Stimulated activated CD8-positive, alpha-beta memory T cell treated with anti-CD3 and anti-CD28 coated beads, Interleukin-4, amount 100 ng/mL, for 24 hours (primary cell): ENCODE measurements at places on chromosomes 16 and 17.

- DNase-seq: no peak
Measured at GRCh38 chr17:49521471-49522356, 26.6 kb downstream of the NGFR start.

- no peak for DNase-seq
Measured at GRCh38 chr17:68780596-68780995, 174.6 kb downstream of the ABCA8 start.

DNA sequence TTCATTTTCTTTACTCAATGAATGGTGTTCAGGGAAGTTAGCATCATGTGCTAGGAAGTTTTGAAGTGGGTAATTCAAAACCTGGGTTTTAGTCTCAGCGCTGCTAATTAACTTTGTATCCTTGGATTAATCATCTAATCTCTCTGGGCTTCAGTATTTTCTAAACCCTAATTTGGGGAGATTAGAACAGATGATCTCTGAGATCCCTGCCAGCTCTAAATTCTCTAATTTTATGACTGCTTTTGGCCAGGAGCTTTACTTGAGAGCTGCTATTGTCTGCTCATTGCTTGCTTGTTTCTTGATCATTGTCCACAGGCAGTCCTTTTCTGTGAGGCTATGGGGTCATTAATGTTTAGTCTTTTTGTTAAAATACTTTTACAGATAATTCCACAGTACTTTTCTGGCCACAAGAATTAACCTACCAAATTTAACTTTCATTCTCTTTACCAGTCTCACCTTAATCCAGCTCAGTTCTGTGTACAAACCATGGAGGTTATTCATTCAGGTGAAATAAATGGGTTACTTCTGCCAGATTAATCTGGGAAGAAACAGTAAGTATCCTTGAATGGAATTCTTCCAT is 28.4 kb upstream of the VWA3A start:
- DNase-seq: no peak

- DNase-seq: no peak
Measured at GRCh38 chr17:4862720-4863119, 29.6 kb downstream of the MINK1 start.

DNA sequence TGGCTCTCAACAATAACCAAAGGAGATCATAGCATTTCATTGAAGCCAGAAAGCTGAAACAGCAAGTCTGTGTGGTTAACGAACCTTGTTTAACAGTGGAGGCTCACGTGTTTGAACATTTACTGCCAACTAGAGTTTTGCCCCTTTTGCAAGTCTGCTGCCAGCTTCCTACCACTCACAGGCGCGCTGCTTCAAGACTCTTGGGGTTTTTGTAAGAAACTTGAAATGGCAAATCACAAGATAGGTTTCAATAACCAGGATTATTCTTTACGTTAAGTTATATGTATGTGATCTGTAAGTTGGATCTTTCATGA is 1.2 kb downstream of the SNTB2 start:
- no peak for DNase-seq

GRCh38 chr17:40404003-40404402 is 13.7 kb downstream of the TOP2A start:
- DNase-seq: no peak

DNA sequence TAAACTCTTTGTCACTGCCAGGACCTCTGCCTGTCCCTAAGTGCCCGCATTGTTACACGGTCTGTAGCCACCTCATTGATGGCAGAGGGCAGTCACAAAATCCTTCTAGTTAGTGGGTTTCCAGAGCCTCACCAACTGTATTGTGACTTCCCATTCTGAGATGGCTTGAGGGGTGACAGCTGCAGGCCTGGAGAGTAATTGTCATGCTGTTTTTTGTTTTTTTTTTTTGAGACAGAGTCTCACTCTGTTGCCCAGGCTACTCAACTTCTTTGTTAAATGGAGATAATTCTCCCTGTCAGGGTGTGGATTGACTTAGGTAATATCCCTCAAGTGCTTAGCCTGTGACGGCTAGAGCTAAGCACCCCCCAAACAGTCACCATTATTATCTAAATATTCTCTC is 77.9 kb downstream of the SDR42E1 start:
- no peak for DNase-seq

DNA sequence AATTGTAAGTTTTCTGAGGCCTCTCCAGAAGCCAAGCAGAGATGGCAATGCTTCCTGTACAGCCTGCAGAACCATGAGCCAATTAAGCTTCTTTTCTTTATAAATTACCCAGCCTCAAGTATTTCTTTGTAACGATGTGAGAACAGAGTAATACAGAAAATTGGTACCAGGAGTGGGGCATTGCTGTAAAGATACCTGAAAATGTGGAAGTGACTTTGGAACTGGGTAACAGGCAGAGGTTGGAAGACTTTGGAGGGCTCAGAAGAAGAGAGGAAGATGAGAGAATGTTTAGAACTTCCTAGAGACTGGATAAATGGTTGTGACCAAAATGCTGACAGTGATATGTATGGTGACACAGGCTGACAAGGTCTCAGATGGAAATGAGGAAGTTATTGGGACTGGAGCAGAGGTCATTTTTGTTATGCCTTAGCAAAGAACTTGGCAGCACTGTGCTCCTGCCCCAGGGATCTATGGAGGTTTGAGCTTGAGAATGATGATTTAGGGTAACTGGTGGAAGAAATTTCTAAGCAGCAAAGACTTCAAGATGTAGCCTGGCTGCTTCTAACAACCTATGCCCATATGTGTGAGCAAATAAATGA is 23.1 kb downstream of the PRDM7 start:
- no peak for DNase-seq

GRCh38 chr16:67538666-67539101 is 10.1 kb downstream of the RIPOR1 start:
- no peak for DNase-seq

DNA sequence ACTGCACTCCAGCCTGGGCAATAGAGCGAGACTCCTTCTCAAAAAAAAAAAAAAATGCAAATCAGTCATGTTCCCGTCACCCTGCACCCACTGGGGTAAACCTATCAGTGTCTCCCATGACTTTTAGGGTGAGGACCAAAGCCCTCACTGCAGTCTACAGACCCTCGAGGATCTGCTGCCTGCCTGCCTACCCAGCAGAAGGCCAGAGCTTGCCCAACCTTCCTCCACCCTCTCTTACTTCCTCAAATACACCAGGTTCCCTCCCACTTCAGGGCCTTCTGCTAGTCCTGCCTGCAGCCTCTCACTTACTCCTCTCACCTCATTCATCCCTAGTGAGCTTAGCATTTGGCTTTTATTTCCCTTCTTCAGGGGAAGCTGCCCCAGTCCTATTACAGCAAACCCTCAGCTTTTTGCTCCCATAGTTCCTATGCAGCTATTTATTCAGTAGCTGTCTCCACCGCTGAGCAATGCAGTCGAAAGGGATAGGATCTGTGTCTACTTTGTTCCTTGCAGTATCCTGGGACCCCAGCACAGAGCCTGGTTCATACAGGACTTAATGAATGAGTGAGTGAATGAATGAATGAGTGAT is 17.8 kb upstream of the TOB1 start:
- DNase-seq: no peak

GRCh38 chr16:22751685-22752084 is 62.3 kb upstream of the HS3ST2 start:
- DNase-seq: no peak

GRCh38 chr16:67419502-67419901 is 3.2 kb upstream of the ZDHHC1 start:
- DNase-seq: no peak

GRCh38 chr17:80268427-80268826 is 7.8 kb downstream of the RNF213 start:
- DNase-seq: no peak

GRCh38 chr16:50276801-50277555 is 10.6 kb downstream of the ADCY7 start:
- no peak for DNase-seq

- DNase-seq: no peak
Measured at GRCh38 chr17:74374858-74375257, 7.6 kb downstream of the GPR142 start.

GRCh38 chr16:80932708-80933095 is 74.0 kb downstream of the CMC2 start:
- no peak for DNase-seq

DNA sequence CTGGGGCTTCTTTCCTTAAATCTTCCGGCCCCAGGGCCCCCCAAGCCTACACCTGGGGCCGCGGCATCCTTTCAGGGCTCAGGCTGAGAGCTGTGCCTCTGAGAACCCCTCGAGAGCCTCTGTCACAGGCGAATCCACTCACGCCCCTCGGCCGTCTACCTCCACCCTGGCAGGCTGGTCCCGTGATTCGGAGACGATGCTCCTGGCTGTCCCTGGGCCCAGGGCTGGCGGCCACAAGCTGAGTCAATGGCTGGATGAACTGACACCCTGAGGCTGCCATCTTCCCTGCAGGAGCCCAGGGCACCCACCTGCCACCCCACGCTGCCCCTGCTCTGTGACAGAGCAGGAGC is 4.4 kb downstream of the TEPSIN start:
- no peak for DNase-seq

DNA sequence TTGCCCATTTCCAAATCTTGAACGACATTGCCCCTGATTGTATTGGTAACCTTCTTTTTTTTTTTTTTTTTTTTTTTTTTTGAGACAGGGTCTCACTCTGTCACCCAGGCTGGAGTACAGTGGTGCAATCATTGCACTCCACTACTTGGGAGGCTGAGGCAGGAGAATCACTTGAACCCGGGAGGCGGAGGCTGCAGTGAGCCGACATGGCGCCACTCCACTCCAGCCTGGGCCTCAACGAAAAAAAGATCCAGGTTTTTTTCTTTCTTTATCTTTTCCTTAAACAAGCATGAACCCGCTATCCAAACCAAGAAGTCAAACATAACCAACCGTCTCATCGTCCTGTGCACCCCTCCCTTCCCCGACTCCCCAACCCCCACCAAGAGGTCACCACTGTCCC is 47.6 kb upstream of the RPH3AL start:
- DNase-seq: no peak

DNA sequence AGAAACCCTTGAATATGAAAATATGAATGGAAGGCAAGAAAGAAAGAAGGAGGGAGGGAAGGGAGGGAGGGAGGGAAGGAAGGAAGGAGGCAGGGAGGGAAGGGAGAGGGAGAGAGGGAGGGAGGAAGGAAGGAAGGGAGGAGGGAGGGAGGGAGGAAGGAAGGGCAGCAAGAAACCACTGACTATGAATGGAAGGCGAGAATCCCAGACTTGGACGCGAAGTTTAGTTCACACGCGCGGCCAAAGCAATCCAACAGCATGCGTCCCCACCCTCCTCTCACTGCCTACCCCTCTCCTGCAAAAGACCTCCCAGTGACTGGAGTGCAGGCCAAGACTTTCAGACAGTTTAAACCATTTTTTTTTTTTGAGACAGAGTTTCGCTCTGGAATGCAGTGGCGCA is 7.9 kb upstream of the SMARCD2 start:
- DNase-seq: no peak

DNA sequence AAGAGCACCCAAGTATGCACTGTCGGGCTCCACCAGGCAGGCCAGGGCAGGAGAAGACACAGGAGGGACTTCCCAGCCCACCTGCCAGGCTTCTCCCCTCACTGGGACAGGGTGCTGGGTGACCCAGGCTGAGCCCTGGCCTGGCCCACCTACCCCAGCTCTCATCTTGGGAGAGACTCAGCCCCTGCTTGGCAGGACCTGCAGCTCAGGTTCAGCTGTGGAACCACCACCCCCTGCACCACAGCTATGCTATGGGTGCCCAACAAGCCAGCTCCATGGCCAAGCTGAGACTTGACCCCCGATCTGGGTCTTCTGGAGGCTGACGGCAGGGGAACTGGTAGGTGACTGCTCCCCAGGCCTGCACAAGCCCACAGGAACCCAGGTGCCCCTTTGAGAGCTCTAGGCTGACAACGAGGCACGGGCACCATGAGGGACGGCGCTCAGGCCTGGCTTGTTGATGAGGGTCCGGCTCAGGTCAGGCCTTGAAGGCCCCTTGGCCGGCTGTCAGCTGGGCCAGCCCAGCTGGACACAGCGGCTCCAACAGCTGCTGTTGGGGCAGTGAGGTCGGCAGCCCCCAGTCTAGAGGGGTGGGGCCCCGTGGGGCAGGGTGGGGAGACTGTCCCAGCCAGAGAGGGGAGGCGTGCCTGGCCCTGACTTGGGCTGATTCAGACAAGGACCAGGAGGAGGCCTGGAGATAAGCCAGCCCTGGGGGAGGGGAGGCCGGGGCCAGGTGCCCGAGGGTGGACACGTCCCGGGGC is 4.6 kb downstream of the RPUSD1 start:
- DNase-seq: no peak

DNA sequence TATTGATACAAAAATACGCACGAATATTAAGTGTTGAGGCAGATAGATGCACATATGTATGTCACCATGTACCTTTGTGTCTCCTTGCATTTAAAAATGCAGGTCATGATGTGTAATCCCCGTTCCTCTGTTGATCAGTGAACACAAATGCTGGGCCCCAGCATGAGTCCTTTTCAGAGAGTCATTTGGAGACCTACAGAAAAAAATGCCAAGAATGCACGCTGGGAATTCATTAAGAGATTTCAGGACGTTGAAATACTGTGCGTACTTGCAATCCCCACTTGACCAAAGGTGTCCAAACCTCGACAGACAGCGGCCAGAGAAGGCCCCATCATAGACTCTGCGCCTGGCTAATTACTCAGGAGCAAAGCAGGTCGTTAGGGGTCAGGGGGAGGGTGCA is 496.0 kb downstream of the MAF start:
- no peak for DNase-seq

- DNase-seq: no peak
Measured at GRCh38 chr17:49390548-49391324, 23.9 kb downstream of the PHB1 start.

- DNase-seq: no peak
Measured at GRCh38 chr16:69941251-69942098, 9.7 kb upstream of the CLEC18A start.

DNA sequence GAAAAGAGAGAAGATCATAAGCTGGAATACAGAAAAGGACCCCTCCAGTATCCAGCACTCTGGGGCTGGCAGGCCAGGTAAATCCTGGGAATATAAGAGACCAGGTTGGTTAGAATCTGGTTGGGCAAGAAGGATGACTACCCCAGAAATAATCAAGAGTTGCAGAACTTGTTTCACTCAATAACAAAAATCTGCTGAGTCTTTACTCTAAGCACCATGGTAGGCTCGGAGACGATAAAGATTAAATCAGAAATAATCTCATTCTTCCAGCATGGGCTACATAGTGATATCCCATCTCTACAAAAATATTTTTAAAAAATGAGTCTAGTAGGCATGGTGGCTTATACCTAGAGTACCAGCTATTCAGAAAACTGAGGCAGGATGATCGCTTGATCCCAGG is 138.0 kb upstream of the KCNJ16 start:
- DNase-seq: no peak

DNA sequence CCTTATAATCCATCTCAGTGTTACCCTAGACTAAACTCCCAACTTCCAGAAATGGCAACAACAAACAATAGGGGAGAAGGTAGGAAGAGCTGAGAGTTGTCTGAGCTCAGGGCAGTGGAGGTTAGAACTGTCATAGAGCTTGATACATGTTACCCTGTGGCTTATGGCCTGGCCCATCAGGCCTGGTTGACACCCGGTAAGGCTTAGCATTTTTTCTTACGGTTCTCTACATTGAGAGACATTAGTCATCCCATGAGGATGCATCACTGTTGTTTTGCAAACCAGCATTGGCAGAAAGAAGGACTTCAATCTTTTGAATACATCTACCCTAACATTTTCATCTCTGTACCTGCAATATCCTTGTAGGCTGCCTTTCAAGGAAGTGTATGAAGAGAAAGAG is 226.6 kb downstream of the PHKB start:
- DNase-seq: no peak
